ENCODE measurements at places on chromosomes 4 and X.

DNA sequence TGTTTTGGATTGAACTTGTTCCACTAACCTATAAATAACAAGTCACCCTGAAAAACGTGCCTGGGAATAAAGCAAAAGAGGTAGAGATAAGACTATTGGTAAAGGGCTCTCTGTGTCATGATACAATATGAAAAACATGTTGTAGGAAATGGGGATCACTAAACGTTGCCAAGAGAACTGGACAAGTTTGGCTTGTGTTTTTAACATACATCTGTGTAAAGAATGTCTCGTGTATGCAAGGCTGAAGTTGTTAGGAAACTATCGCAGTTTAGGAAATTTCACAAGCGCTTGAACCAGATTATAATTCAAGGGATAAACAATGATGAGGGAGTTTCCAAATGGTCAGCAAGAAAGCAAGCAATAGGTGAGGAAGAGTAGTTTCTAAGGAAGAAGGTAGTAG, 655.8 kb downstream of the PCDH7 start:
- DNase-seq = no peak

DNA sequence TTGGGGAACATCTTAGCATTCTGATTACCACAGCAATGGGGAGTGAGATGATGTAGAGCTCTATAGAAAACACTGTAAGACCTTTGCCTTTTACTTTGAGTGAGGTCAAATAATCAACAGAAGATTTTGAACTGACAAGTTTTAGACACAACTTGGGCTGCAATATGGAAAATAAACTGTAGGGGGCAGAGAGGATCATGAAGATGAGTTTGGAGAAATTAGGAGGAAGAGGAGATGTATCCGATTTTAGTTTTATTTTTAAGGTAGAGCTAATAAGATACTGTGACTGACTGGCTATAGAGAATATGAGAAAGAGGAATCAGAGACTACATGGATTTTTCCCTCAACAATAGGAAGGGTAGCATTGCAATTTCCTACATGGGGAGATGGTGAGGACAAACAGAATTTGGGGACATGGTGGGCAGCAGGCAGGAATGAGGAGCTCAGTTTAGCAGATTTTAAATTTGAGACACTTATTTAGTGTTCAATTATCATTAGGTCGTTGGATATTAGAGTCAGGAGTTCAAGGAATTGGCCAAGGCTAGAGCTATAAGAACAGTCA, 563.1 kb downstream of the INPP4B start:
- peak; percentile 28 for DNase-seq

GRCh38 chr4:38008571-38009021, 48.4 kb downstream of the PTTG2 start:
- DNase-seq = no peak

DNA sequence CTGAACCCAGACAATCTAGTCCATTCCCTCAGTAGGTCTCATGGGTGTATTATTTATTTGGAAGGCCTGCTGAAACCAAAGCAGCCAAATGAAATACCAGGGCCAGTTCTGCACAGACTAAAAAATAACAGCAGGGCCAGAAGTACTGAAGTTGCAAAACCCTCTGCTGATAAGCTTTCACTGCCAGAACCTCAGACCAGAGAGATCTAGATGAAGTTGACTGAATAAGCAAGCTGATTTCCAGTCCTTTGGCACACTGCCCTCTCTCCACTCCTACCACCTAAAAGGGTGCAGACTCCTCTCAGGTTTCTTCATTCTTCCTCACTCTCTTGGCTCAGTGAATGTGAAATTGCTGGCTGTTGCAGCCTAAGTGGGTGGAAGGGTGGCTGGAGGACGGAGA, 276.7 kb upstream of the KLF3 start:
- DNase-seq = no peak

DNA sequence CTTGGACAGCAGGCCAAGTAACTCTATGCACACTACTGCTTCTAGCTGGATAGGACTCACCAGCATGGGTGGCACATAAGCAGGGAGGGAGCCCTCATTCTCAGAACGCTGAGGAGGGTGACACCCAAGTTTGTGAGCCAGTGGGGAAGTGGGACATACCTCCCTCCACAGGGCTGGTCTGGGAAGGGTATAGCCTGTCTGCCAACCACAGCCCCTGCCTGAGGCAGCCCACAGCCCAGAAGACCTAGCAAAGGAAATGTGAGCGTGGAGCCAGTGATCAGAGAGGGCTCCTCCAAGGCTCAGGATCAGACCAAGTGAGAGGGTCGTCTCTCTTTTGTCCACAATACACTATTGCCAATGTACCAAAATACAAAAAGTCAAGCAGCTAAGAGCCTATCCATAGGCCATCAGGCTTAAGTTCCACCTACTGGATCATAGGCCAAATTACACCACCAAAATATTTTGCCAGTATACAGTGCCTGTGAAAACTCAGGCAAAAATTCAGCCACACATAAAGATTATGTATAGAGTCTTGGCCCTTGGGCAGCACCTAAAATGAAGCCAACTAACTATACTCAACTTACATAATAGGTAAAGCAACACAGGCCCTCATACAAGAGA, 1203.1 kb downstream of the PCDH18 start:
- no peak for DNase-seq

DNA sequence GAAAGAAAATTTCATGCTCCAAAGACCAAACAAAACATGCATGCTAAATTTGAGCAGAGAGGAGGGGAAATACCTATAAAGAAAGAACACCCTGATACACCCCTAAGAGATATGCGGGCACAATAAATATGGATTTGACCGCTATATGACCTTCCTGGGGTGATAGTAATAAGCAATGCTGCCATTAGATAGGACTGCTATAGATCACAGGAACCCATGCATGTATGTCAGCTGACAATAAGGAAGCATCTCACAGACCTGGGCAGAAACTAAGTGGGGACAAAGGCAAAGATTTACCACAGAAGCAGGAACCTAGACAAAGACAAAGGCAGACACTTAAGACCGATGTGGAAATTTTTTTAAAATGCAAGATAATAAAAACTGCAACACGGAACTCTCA, 21.3 kb downstream of the ZNF721 start:
- no peak for DNase-seq

DNA sequence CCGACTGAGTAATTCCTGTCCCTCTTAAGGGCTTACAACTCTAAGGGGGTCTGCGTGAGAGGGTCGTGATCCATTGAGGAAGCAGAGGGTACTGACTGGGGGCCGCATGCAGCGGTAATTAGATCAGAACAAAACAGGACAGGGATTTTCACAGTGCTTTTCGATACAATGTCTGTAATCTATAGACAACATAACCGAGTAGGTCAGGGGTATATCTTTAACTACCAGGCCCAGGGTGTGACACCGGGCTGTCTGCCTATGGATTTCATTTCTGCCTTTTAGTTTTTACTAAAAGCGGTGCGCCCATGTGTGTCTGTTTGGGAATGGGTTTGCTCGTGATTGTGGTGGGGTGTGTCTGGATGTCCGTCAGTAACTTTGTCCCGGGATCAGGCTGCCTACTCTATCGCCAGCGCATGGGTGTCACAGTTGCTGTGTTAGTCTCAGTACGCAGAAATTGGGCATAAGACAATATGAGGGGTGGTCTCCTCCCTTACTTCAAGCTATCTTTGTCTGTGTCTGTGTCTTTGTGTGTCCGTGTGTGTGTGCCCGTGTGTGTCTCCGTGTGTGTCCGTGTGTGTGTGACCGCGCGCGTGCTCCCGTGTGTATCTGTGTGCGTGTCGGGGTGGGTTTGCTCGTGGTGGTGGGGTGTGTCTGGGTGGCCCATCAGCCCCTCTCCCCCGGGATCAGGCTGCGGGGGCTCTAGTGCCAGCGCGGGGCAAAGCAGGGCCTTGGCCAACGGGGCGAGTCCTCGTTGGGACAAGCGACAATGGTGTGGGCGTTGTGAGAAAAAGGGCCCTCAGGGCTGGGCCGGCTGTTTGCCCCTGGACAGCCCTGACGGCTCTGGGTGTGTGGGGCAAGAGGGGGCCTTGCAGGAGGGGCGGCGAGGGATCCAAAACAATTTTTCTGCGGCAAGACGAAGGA, 10.4 kb downstream of the FRG2 start:
- DNase-seq = no peak

- no peak for DNase-seq
Measured at GRCh38 chr4:89078300-89078699, 21.3 kb upstream of the FAM13A start.

DNA sequence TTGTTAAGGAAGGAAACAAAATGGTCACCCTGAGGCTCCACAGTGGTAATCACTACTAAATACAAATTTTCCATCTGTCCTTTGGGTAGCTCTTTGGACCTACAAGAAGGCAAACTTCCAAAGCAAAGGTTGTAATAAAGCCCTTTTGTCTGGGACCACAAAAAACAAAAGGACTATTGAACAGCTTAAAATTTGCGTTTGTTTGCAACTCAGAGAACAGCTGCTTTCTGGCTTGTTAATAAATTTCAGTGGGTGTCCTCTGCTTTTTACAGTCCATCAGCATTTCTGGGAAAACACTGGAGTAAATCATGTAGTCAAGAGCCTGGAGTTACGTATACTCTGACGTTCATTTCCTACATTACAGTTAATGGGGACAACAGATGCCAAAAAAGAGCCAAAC, 439.7 kb upstream of the DIAPH2 start:
- no peak for DNase-seq

- no peak for DNase-seq
Measured at GRCh38 chr4:13322681-13323101, 161.4 kb downstream of the RAB28 start.
